ENCODE measurements at places on chromosomes 16 and 17. TPM values are rescaled to one million over a fixed set of nuclear protein-coding genes. Genes with fewer than 3 reads are reported as not detected.

- DNase-seq = no peak
Observed at GRCh38 chr16:20901068-20901435, 481 bp downstream of the LYRM1 start.

- peak; percentile 54 for DNase-seq
Observed at GRCh38 chr16:20383106-20384029, 21.2 kb downstream of the PDILT start.

Gene NGFR
- total RNA-seq = 3.3 TPM

GRCh38 chr17:27550291-27550930 is 80.6 kb upstream of the LGALS9 start:
- no peak for DNase-seq

Gene EFCAB5
- 2.9 TPM for total RNA-seq

DNA sequence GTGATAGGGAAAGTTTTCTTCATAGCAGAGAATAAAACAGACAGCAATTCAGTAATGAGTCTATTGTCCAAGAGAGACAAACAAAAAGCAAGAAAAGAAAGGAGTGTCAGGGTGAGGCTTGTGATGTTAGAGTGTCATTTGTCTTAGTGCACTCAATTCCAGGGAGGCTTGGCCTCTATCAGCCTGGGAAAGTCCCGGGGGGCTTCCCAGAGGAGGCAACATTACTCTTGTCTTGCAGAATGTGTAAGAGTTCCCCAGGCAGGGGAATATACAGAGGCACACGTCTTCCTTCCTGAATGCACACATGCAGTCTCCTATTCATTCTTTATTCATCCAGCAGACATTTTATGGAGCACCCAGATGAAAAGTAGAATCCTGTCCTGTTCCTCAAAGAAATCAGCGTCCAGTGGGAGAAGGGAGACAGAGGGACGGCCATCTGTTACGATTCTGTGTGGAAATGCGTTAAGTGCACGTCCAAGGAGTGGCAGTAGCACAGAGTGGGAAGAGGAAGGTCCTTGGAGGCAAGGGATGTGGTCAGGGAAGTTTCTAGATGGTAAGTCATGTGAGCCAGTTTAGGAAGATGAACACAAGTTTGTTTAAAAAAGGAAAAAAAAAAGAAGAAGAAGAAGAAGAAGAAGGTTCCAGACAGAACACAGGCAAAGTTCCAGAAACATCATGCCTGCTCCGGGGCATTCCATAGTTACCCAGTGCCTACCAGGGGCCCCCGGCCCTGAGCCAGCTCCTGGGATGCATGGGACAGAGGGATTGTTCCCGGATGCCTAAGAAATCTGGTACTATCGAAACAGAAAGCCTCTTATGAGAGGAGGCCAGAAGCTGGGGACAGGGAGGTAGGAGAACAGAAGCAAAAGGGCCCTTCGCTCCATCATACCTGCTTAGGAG is 21.1 kb downstream of the CACNG4 start:
- DNase-seq = no peak

All from frontal cortex (tissue), 4 donors.